ENCODE measurements at places on chromosomes 7 and 10.

GRCh38 chr10:90968328-90969081 lies 47.6 kb upstream of the ANKRD1 start:
- no peak for DNase-seq

DNA sequence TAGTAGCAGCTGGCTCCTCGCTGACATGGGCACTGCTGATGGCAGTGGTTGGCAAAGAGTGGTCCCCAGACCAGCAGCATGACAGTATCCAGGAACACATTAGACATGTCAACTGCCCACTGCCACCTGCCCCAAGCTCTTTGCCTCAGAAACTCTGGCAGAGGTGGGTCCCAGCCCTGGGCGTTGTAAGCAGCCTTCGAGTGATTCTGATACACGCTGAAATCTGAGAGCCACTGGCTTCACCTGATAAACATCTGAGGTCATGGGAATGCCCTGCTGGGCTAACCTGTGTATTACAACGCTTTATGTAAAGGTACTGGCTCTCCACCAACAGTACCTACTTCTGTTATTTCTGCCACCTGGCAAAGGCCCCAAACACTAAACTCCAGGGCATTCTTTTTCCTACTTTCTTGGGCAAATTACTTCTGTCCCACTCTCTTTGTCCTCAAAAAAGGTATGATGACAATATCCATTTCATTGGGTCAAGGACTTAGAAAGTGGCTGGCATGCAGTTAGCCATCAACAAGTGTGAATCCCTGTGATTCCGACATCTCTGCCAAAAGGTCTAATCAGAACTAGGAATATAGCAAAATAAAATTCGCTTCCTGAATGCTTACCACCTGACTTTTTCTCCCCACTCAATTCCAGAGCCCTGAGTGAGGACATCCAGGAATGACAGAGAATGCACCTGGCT lies 9.2 kb downstream of the SGMS1 start:
- DNase-seq, result no peak

DNA sequence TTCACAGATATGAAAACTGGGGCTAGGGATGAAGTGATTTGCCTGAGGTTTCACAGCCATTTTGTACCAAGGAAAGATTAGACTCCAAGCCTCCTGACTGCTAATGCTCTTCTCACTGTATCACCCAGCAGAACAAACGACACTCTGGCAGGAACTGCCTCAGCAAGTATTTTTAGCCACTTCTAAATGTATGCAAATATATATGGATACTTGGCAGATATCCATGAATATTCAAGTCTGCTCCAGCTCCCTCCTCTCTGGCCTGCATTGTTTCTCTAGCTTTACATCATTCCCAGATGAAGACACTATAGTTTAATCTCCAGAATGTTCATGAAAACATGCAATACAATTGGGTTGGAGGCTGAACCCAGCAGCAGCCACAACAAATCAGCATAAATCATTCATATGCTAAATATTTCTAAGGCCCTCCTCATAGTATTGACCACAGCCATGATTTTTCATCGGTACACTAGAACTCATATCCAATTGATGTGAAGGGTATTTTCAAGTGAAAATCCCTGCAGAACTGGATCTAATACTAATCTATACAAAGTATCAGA lies 65.5 kb downstream of the HPSE2 start:
- no peak for DNase-seq

GRCh38 chr7:77455321-77455720 lies 39.2 kb upstream of the GSAP start:
- no peak for DNase-seq

All from cortex of kidney (tissue), 1 donor.